ENCODE measurements at places on chromosomes 3 and 15.

DNA sequence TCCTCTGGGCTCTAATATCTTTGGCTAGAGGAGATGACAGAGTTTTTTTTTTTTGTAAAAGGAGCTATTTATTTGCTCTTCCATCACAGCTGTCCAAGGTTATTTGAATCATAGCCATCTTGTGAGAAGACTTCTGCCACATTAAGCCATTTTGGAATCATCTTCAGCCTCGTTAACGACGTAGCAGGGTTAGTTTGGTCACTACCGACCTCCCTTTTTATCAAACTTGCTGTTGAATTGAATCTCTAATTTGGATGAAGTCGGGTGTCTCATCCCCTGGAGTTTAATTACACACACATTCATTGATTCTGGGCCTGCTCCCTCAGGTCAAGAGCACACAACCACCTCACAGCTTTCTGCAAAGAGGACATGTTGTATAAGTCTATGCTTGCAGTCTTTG is 238.7 kb downstream of the CPNE4 start:
- no peak for DNase-seq

GRCh38 chr15:44394062-44394461 is 33.4 kb upstream of the CTDSPL2 start:
- DNase-seq = no peak

GRCh38 chr15:66430627-66431255 is 44.0 kb downstream of the MAP2K1 start:
- DNase-seq = no peak

DNA sequence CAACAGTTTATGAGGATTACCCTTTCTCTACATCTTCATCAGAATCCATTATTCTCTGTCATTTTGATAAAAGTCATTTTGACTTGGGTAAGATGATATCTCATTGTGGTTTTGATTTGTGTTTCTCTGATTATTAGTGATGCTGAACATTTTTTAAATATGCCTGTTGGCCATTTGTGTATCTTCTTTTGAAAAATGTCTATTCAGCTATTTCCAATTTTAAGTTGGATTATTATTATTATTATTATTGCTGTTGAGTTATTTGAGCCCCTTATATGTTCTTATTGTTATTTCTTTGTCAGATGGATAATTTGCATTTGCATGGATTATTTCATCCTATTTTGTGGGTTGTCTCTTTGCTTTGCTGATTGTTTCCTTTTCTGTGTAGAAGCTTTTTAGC is 421.2 kb upstream of the LMCD1 start:
- no peak for DNase-seq

GRCh38 chr3:16364323-16364722 is 99.3 kb downstream of the OXNAD1 start:
- no peak for DNase-seq

DNA sequence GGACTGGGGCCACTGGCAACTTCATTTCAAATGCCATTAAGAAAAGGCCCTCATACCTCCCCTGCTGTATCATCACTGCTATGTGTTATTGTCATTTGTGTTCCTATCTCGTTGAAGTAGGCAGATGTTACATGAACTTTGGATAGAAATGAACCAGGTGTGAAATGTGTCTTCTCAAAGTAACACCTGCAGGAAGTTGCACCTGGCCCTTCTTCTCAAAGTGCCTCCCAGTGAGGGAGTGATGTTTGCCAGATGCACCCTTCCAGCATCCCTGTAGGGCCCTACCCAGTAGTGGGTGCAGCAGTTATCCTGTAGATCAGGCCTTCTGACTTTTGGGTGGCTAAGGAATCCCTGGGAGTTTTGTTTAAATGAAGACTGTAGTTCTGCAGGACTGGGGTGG is 197.7 kb upstream of the CTNNB1 start:
- no peak for DNase-seq

DNA sequence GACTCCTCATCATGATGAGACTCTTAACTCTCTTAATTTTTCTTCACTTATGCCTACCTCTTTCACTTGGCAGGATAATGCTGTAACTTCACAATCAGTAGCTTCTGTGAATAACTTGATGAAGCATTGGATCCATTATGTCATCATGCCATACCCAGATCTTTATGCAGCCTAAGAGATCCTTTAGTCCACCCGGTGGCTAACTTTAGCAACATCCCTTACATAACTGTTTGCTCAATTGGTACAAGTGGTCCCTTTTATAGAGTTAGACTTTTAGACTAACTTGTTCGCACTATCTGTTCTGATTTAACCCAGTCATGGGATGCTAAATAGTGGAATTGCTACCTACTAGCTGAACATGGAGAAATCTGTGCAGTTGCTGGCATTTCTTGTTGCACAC is 184.5 kb downstream of the USP13 start:
- no peak for DNase-seq

GRCh38 chr3:14369675-14370669 is 32.4 kb upstream of the SLC6A6 start:
- DNase-seq = no peak

All from omental fat pad (tissue), 4 donors.